Activated naive CD8-positive, alpha-beta T cell treated with anti-CD3 and anti-CD28 coated beads for 36 hours (primary cell): ENCODE measurements at places on chromosomes 1 and 21. TPM values are rescaled to one million over a fixed set of nuclear protein-coding genes. Genes with fewer than 3 reads are reported as not detected.

The NFIA gene
- 1.7 TPM for total RNA-seq

The GPR37L1 gene
- not detected for total RNA-seq

DNA sequence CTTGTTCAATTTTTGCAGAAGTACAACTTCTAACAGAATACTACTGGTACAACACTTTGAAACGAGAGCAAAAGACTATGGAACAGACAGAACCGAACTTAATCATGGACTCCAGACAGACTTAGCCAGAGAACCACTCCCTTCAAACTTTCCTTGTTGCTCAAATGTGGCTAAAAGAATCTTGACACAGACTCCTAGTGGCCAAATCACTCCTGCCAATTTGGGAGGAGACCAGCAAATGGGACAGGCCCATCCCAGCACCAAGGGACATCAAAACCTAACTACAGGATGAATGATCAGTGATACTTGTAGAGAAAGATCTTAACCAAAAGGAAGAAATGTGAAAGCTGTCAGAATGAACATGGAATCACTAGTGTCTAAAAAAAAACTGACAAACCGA is 154.0 kb downstream of the MATN1 start:
- no peak overlapping the region for H3K27ac ChIP-seq
- no peak overlapping the region for H3K4me3 ChIP-seq
- DNase-seq, result no peak

The USH2A gene
- not detected for total RNA-seq

The RNU1-2 gene
- 874 TPM for total RNA-seq

The RHD gene
- total RNA-seq, result not detected

DNA sequence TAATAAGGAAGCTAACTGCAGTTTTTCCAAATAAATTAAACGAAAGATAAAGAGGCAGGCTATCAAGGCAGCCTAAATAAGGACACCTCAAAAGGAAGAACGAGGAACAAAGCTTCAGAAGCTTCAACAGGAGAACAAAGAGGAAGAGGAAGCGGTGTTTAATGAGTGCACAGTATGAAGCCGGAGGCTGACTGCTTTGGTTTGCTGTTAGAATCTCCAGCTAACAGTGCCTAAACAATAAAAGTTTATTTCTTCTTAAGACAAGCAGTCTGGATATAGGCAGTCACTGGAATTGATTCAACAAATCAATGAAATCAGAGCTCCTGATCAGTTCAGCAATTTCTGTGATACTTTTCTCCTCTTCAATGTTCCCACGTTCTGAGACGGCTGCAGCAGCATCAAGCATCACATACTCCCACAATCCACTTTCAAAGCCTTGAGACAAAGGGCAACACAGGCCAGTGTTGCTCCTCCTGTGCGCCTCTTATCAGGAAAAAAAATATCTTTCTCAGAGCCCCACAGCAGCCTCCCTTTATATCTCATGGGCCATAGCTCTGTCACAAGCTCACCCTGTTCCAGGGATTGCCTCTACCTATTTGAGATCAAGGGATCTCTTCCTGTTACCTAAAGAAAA is 365.6 kb upstream of the ST6GALNAC5 start:
- DNase-seq, result no peak
- H3K4me3 ChIP-seq, result no peak overlapping the region
- H3K27me3 ChIP-seq, result no peaks in the 10 kb centered on the region
- no peak overlapping the region for H3K27ac ChIP-seq
- H3K4me1 ChIP-seq, result peaks cover 16% of the 10 kb centered on the region

GRCh38 chr1:211329764-211330201 is 3.1 kb downstream of the TRAF5 start:
- DNase-seq, result no peak
- H3K27me3 ChIP-seq, result no peaks in the 10 kb centered on the region
- H3K36me3 ChIP-seq, result peaks cover 15% of the 10 kb centered on the region
- H3K27ac ChIP-seq, result peak overlapping the region; percentile 85
- peaks cover 71% of the 10 kb centered on the region for H3K4me1 ChIP-seq

- no peaks in the 10 kb centered on the region for H3K36me3 ChIP-seq
- peaks cover under 1% of the 10 kb centered on the region for H3K4me1 ChIP-seq
- no peak for DNase-seq
- H3K27ac ChIP-seq, result no peak overlapping the region
Observed at GRCh38 chr1:209580577-209580976, 2.9 kb upstream of the CAMK1G start.

- no peak overlapping the region for H3K27ac ChIP-seq
- no peak for DNase-seq
- H3K4me1 ChIP-seq, result no peaks in the 10 kb centered on the region
- no peak overlapping the region for H3K4me3 ChIP-seq
Observed at GRCh38 chr21:21668198-21668597, 670.0 kb downstream of the NCAM2 start.

DNA sequence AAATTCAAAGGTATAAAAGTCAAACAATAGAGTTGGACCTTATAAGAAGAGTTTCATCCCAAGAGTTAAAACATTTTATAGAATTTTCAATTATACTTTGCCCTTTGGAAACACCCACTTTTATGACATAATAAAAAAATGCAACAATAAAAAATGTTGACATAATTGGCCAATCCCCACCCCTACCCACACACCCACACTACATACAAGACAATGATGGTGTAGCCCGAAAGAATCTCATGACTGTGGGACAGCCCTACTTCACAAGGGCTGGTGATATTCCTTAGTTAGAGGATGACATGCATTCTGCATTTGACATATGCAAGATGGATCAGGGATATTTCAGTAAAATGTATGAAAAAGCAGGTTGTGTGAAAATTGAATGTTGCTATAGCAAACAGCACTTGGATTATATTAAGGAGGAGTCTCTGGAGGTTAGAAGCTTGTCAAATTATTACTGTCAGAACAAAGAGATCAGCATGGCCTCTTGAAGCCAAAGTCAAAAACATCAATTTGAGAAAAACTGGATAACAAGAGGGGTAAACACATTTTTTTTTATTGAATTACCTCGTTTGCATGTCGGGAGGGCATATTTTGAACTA is 133.0 kb upstream of the SAMSN1 start:
- H3K36me3 ChIP-seq, result peaks cover 23% of the 10 kb centered on the region
- H3K27ac ChIP-seq, result no peak overlapping the region
- no peak overlapping the region for H3K4me3 ChIP-seq

The TCHH gene
- total RNA-seq, result 0.22 TPM

GRCh38 chr1:114270282-114270681 is 116.6 kb upstream of the SYT6 start:
- no peak overlapping the region for H3K4me3 ChIP-seq
- no peaks in the 10 kb centered on the region for H3K27me3 ChIP-seq
- H3K27ac ChIP-seq, result no peak overlapping the region
- H3K36me3 ChIP-seq, result no peaks in the 10 kb centered on the region
- no peaks in the 10 kb centered on the region for H3K4me1 ChIP-seq
- no peak for DNase-seq
